ENCODE measurements at places on chromosomes 3 and 15.

- DNase-seq, result no peak
Measured at GRCh38 chr3:107275511-107275910, 101.7 kb upstream of the CCDC54 start.

DNA sequence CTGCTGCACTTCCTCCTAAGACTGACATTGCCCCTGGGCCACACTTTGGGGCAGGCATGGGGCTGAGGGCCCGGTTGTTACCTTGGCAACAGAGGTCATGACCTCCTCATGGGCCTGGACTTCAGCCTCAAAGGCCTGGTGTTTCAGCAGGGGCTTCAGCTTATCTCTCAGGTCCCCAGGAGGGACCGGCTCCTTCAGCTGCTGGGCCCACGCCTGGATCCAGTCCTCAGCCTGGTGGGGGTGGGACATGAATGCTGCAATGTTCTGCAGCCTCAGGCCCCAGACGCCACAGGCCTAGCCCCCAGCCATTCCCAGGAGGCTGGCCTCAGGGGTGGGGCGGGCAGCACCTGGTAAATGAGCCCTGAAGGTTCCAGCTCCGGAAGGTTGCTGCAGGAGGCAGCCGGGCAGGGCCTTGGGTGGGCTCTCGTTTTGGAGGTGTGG is 27.6 kb downstream of the SPTBN5 start:
- no peak for DNase-seq

DNA sequence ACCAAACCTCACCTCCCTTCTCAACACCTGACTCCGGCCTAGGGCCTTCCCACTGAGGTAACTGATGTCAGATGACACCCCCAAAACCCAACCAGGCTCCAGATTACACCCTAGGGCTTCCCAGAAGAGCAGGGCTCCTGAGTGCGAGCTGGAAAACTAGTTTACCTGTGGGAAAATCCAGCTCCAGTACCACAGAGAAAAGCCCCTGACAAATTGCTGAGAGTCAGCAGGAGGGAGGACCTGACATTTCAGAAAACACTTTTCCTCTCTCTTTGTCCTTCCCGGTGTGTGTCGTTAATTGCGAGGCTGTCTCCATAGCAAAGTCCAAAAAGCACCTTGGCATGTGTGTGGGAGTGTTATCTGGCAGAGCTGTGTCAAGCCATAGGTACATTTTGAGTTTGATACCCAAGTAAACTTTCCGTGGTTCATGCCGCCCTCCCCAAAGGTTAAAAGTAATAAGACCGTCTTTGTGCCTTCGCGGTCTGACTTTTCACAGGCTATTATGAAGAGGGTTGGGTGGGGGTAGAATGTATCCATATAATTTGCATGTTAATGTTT is 79.8 kb upstream of the FNDC3B start:
- DNase-seq, result no peak

DNA sequence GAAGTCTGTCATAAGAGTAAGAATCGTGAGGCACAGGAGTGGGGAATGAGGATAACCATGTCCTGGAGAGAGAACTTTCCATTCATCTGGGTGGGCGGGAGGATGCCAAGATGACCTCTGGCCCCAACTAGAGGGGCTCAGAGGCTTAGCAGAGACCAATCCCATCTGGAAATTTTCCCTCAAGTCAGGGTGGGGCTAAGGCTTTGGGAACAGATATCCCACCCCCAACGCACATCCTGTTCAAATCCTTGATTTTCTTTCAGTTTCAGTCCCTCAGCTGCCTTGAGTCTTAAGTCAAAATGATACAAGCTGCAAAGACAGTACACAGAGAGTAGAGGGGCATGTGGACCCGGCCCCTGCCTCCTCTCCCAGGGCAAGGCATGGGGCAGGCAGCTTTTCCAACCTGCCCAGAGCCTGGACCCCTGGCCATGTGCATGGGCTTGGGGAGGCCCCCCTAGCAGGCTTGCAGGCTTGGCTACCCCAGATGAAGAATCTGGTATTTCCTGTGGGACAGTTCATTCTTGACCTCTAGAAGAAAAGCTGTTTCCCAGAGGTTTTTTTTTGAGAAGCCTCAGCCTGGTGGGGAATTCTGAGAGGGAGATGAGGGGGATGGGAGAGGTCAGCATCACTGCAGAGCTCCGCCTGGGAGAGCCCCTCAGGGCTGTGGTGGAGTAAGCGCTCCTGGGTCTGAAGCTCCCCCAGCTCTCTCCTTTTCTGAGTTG is 109.7 kb upstream of the HACD2 start:
- no peak for DNase-seq

DNA sequence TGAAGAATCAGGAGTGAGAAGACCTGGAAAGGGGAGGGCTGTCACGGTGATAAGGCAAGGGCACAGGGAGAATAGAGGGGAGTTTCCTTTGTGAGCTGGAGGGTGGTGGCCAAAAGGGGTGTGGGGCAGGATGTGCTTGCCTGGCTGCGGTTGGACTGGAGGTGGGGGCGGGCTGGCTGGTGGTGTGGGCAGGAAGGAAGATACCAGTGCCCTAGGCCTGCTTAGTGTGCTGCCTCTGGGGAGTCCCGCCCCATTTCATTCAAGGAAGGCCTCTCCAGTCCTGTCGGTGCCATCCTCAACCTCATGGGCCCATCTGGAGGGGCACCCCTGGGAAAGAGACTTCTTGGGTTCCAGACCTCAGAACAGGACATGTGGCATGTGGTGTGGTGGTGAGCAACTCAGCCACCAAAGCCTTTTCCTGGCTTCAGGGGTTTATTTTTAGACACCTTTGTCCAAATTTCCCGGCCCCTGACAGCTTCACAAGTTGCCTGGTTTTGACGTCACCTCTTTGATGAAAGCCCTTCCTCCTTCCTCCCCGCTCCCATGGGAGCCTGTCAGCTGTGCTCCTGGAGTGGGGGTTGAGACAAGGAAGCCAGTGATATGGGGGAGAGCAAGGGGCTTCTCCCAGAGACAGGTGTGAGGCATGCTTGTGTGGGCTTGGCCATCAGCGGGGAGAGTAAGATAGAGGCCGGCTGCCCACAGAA is 15.6 kb downstream of the TEX264 start:
- no peak for DNase-seq

- no peak for DNase-seq
Measured at GRCh38 chr3:143658116-143658515, 190.2 kb downstream of the SLC9A9 start.

- no peak for DNase-seq
Measured at GRCh38 chr3:194640829-194641228, 7.6 kb upstream of the TMEM44 start.

- no peak for DNase-seq
Measured at GRCh38 chr3:52226229-52226817, 878 bp upstream of the TLR9 start.

DNA sequence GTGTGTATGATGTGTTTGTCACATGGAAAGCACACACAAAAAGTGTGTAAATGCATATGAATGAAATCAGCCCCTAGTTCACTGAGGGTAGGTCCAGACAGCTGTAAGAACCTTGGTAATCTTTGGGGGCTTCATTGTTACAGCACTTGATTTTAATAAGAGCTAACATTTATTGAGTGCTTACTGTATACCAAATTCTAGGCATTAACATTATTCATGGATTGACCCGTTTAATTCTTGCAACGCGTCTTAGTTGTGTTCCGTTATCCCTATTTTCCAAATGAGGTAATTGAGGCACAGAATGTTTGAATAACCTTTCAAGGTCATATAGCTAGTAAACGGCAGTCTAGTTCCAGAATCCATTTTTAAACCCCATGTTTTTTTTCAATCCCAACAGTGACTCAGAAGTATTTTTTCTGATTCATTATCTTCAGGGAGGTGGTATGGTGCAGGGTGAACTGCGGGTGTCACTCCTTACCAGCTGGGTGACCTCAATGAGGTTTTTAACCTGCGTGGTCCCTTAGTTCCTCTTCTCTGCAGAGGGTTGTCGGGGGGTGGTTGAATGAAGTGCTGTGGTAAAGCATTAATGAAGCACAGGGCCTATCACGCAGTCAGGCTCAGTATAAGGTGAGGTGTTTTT is 14.2 kb downstream of the RAB8B start:
- no peak for DNase-seq

DNA sequence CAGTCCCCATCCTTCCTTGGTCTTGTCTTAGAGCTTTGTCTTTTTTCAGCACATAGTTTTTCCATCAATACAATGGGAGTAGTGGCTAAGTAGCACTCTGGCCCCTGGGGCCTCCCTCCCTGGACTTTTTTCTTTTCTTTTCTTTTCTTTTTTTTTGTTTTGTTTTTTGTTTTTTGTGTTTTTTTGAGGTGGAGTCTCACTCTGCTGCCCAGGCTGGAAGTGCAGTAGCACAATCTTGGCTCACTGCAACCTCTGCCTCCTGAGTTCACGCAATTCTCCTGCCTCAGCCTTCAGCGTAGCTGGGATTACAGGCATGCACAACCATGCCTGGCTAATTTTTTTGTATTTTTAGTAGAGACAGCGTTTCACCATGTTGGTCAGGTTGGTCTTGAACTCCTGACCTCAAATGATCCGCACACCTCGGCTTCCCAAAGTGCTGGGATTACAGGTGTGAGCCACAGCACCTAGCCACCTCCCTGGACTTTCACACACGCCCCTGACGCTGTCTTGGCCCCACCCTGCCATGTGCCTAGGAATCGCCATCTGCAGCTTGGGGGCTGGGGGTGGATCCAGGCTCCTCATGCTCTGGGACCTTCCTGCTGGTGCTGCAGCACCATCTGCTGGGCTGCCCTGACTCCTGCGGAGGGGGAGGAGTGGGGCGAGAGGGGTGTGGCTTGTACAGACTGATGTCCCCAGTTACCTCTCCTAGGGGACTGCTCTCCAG is 2.8 kb downstream of the C15orf39 start:
- DNase-seq, result peak; percentile 93

DNA sequence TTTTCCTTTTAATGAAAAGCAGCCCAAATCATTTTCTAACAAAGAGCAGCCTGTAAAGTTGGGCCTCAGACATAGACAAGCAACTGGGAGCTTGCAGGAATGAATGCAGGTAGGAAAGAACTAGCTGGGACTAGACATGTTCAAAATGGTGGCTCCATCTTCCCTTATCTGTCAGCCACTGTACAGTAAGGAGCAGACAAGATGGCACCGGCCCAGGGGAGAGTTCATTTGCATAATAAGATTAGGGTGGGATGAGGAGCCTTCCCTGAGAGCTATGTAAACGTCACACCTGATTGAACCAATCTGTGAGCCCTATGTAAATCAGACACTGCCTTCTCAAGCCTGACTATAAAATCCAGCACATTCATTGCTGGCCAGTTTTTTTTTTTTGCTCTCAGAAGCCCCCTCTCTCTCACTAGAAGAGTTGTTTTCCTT is 59.7 kb upstream of the GK5 start:
- peak; percentile 24 for DNase-seq

- no peak for DNase-seq
Measured at GRCh38 chr3:141519587-141519986, 32.8 kb downstream of the RASA2 start.

- no peak for DNase-seq
Measured at GRCh38 chr15:98823012-98823458, 174.7 kb downstream of the IGF1R start.

- DNase-seq, result no peak
Measured at GRCh38 chr15:74264081-74264501, 28.0 kb downstream of the CCDC33 start.

DNA sequence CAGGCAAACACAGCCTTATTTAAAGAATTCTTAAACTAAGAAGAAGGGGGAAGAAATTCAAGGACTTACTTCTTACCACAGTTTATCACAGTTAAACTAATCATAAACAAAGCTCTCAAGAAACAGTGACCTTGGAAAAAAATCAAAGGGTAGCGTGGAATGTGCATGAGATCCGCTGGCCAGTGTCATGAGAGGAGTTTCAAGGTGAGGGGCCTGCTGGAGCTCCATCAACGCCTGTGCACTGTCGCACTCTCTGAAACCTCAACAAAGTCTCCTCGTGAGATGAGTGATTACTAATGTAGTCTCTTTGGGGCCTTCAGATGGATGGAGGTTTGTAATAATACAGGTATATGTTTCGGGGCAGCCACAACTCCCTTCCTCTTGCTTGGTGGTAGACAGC is 28.4 kb upstream of the PRICKLE2 start:
- DNase-seq, result no peak
